Panc1 (cell line): ENCODE measurements at places on chromosomes 11 and 22.

GRCh38 chr11:1852877-1853276 lies at the start of gene LSP1:
Gene LSP1 (plus strand): TSS chr11:1853084. CDS start chr11:1853145, 61 bp downstream.
- no peaks in the 10 kb centered on the region for H3K27me3 ChIP-seq
- no peak within 1 kb of the TSS for H3K27ac ChIP-seq
- H3K36me3 ChIP-seq = no peaks in the 10 kb centered on the region
- DNase-seq = no peak
- H3K4me1 ChIP-seq = no peaks in the 10 kb centered on the region
- H3K4me3 ChIP-seq = no peak within 1 kb of the TSS

DNA sequence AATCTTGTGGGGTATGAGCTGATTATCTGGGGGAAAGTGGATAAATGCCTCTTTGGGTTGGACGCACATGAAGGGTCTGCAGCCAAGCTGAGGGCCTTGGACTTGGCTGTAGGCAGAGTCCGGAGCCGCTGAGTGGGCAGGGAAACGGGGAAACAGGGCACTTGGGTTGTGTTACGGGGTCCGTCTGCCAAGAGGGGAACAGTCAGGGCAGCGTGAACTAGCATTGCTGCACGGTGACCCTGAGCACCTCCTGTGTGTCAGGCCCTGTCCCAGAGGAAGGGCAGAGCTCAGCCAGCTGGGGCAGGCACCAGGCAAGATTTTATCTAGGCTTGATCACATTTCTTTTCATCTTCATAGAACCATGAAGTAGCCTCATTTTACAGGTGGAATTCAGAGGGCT lies 11.9 kb downstream of the FAM83F start:
- no peaks in the 10 kb centered on the region for H3K36me3 ChIP-seq
- no peaks in the 10 kb centered on the region for H3K27me3 ChIP-seq
- no peaks in the 10 kb centered on the region; the same call in 1 of the 2 replicates for H3K4me1 ChIP-seq
- no peak for DNase-seq
- no peak overlapping the region for H3K4me3 ChIP-seq

- no peaks in the 10 kb centered on the region for H3K36me3 ChIP-seq
- H3K4me3 ChIP-seq = no peak overlapping the region
- peak overlapping the region; percentile 91 for H3K27ac ChIP-seq
Measured at GRCh38 chr11:128210148-128210940, 377.0 kb downstream of the ETS1 start.

- H3K27ac ChIP-seq = no peak overlapping the region
- no peaks in the 10 kb centered on the region for H3K4me1 ChIP-seq
- no peaks in the 10 kb centered on the region for H3K27me3 ChIP-seq
Measured at GRCh38 chr22:42562279-42562678, 8.5 kb downstream of the SERHL2 start.

GRCh38 chr22:24819911-24820461 lies 14.0 kb downstream of the SGSM1 start:
- H3K27ac ChIP-seq = no peak overlapping the region
- no peaks in the 10 kb centered on the region for H3K4me1 ChIP-seq
- H3K4me3 ChIP-seq = no peak overlapping the region
- H3K27me3 ChIP-seq = no peaks in the 10 kb centered on the region
- H3K36me3 ChIP-seq = no peaks in the 10 kb centered on the region

GRCh38 chr22:48556222-48556621 lies 1271.5 kb downstream of the BRD1 start:
- no peaks in the 10 kb centered on the region for H3K36me3 ChIP-seq
- H3K27ac ChIP-seq = no peak overlapping the region
- H3K4me1 ChIP-seq = no peaks in the 10 kb centered on the region

DNA sequence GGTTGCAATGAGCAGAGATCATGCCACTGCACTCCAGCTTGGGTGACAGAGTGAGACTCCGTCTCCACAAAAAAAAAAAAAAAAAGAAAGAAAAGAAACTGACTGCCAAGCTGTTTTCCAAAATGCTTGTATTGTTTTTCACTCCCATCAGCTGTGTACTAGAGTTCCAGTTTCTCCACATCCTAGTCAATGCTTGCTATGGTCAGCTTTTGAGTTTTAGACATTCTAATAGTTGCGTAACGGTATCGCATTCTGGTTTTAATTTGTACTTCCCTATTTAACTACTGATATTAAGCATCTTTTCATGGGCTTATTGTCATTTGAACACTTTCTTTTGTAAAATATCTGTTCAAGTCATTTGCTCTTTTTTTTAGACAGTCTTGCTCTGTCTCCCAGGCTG lies 55.7 kb downstream of the TSPAN18 start:
- H3K36me3 ChIP-seq = no peaks in the 10 kb centered on the region
- no peak overlapping the region for H3K4me3 ChIP-seq
- H3K27ac ChIP-seq = no peak overlapping the region
- no peaks in the 10 kb centered on the region for H3K27me3 ChIP-seq
- DNase-seq = no peak
- H3K4me1 ChIP-seq = no peaks in the 10 kb centered on the region; the same call in 1 of the 2 replicates

GRCh38 chr11:62816557-62816956 lies 11.3 kb upstream of the NXF1 start:
- no peak overlapping the region for H3K4me3 ChIP-seq
- H3K27me3 ChIP-seq = no peaks in the 10 kb centered on the region
- H3K36me3 ChIP-seq = no peaks in the 10 kb centered on the region
- no peak for DNase-seq

DNA sequence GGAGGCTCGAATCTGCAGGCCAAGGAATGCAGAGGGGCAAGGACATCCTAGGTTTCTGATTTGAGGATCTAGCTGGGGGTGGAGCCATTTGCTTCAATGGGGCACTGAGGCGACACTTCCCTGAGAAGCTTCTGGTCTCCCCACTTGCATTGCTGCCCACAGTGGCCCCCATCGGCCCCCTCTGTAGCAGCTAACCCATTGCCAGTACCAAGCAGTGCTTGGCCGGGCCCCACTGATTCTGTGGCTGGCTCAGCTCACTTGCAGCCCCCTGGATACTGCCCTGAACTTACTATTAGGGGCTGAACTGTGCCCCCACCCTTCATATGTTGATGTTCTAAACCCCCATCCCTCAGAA lies 42.9 kb upstream of the SHISAL1 start:
- H3K27ac ChIP-seq = no peak overlapping the region
- no peaks in the 10 kb centered on the region for H3K27me3 ChIP-seq
- H3K4me3 ChIP-seq = no peak overlapping the region
- no peak for DNase-seq

GRCh38 chr22:30755759-30756124 lies 61.1 kb downstream of the OSBP2 start:
- H3K4me1 ChIP-seq = no peaks in the 10 kb centered on the region
- H3K36me3 ChIP-seq = no peaks in the 10 kb centered on the region
- H3K27ac ChIP-seq = no peak overlapping the region
- no peak for DNase-seq

- no peaks in the 10 kb centered on the region for H3K36me3 ChIP-seq
- no peak overlapping the region for H3K4me3 ChIP-seq
- no peaks in the 10 kb centered on the region for H3K4me1 ChIP-seq
- no peak for DNase-seq
- H3K27ac ChIP-seq = no peak overlapping the region
- H3K27me3 ChIP-seq = no peaks in the 10 kb centered on the region
Measured at GRCh38 chr11:23406131-23406819, 546.0 kb upstream of the CCDC179 start.

DNA sequence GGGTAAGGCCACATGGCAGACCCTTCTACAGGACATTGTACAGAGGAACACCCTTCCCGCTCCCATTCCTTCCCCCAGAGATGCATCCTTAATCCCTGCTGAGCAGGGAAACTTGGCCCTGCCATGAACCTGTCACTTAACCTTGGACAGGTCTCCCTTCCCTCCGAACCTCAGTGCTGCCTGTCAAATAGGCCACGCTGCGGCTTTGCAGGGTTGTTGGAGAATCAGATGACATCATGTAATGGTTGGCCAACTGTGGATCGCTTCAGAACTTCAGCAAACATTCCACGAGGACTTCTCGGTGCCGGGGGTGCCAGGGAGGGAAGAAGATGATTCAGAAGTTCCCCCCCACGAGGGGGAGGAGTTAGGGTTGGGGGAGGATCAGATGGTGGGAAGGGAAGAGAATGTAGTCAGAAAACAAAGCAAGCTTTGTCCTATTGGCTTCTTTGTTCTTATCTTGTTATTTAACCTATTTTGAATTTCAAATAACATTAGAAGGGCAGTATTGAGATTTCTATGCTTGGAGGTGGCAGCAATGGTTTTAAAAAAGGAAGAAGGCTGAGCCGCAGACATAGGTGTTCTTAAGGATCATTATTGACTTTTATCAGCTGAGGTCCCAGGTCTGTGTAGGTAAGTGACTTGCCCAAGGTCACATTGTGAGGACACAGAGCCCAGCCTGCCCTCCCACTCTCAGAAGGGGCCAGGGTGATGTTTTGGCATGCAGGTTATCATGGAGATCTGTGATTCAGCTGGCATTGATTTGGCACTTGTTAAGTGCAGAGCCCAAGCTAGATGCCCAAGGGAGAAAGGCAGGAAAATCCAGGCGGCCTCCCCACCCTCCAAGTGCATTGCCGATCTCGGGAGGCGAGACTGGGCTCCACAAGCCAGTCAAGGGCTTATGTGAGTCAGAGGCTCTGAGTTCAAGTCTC lies 3.1 kb downstream of the CDC42EP1 start:
- H3K4me3 ChIP-seq = peak overlapping the region; percentile 23; the same call in 1 of the 2 replicates
- no peaks in the 10 kb centered on the region; the same call in 1 of the 2 replicates for H3K36me3 ChIP-seq
- peaks cover 34% of the 10 kb centered on the region for H3K4me1 ChIP-seq
- H3K27ac ChIP-seq = peak overlapping the region; percentile 84

DNA sequence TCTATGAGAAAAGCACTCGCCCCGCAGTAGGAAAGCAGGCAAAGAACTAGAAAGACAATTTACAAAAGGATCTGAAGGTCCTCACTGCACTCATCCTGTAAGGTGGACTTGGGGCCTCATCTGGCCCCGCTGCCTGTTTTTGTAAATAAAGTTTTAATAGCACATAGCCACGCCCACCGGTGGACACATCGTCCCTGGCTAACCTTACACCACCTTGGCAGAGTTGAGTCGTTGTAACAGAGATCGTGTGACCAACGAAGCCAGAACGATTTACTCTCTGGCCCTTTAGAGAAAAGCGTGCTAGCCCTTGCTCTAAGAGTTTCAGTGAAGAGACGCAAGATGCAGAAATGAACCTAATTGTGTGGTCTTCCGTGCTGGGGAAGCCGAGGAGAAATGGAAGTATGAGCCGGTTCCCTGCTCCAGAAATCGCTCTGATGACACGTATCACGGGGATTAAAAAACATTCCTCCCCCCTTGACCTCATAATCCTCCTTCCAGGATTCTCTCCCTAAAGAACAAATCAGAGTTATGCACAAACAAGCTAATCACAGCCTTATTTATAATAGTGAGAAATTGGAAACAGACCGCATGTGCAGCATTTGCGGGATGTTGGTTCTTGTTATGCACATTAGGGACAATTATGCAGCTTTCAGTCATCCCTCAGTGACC lies 80.1 kb downstream of the CDKN1C start:
- H3K4me3 ChIP-seq = no peak overlapping the region
- peaks cover 4% of the 10 kb centered on the region; the same call in 1 of the 2 replicates for H3K27me3 ChIP-seq
- H3K36me3 ChIP-seq = no peaks in the 10 kb centered on the region
- H3K4me1 ChIP-seq = peaks cover 8% of the 10 kb centered on the region; the same call in 1 of the 2 replicates

GRCh38 chr11:64305691-64306562 lies 603 bp downstream of the ESRRA start:
- no peaks in the 10 kb centered on the region for H3K36me3 ChIP-seq

GRCh38 chr22:50476868-50477267 lies 2.0 kb upstream of the SBF1 start:
- no peaks in the 10 kb centered on the region; the same call in 1 of the 2 replicates for H3K36me3 ChIP-seq
- no peak overlapping the region for H3K4me3 ChIP-seq
- no peaks in the 10 kb centered on the region for H3K27me3 ChIP-seq
- peaks cover 4% of the 10 kb centered on the region for H3K4me1 ChIP-seq
- DNase-seq = no peak

DNA sequence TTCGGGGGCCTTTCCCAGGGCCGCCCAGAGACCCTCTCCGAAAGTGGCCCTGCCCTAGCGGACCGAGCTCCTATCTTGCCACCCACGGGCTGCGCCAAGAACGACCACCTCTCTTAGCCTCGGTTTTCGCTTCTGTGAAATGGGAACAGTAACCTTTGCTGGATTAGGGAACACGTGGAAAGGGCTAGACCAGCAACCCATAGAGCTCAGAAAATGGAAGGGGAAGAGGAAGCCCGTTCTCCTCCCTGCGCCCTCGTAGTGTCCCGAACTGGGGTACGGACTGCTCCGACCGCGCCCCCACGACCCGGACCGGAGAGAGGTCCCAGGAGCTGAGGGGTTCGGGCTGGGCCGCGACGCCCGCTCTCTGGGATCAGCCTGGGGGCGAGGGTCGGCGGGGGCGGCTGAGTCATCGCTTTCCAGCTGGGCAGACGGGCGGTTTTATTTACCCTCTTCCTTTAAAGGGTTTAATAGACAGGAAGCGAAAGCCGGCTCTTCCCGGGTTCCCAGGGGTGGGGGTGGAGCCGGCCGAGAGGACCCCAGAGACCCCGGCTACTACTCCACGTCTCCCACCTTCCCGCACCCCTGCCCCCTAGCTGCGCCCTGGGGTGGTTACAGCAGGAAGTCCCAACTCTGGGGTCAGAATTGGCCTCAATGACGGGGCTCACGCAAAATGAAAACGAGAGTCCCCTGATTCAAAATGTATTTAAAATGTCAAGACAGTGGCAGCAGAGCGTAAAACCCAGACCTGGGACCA lies 907 bp upstream of the PHLDA2 start:
- DNase-seq = no peak
- H3K36me3 ChIP-seq = no peaks in the 10 kb centered on the region; the same call in 1 of the 2 replicates
- H3K4me3 ChIP-seq = peak overlapping the region; percentile 84
- H3K27me3 ChIP-seq = no peaks in the 10 kb centered on the region

DNA sequence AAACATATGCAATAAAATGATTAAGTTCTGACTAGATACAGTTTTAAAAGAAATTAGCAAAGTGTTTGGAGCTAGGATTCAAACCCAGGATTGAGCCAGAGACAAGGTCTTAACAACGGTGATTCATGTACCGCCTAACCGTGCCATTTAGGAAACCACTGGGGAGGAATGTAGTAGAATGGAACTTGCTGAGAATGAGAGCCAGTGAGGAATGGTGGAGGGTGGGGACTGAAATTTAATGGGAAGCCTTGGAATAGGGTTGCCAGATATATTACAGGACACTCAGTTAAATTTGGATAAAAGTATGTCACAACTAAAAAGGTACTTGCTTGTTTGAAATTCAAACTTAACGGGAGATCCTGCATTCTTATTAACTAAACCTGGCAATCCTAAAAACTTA lies 30.4 kb upstream of the TMEM86A start:
- no peaks in the 10 kb centered on the region for H3K36me3 ChIP-seq
- no peak overlapping the region for H3K27ac ChIP-seq
- H3K4me3 ChIP-seq = no peak overlapping the region
- no peaks in the 10 kb centered on the region for H3K27me3 ChIP-seq
- H3K4me1 ChIP-seq = no peaks in the 10 kb centered on the region

DNA sequence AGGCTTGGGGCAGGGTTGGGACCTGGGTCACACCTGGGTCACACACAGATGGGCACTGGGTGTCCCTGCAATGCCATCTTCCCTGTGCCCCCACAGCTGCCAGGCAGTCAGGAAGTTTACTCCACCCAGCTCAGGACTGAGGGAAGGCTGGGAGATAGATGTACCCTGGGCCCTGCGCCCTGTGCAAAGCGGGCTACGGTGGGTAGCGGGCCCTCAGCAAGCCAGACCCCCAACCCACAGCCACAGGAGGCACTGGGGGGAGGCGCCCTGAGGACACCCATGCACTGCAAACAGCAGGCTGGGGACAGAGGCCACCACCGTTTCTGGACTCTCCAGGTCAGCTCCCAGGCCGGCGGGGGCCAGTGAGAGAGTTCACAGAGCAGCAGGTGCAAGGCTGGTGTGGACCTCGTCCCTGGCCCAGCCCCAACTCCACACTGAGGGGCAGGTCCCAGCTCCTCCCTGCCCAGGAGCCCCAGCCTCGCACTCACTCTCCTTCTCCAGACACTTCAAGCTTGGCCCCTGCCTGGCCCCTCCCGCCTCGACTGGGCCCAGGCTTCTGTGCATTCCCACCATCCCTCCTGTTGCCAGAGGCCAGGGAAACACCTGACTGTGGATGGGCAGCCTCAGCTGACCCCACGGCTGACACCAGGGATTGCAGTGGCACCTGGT lies 4.9 kb downstream of the DUSP8 start:
- no peak for DNase-seq
- peaks cover 9% of the 10 kb centered on the region for H3K4me1 ChIP-seq
- H3K27me3 ChIP-seq = no peaks in the 10 kb centered on the region
- H3K36me3 ChIP-seq = no peaks in the 10 kb centered on the region
- H3K4me3 ChIP-seq = no peak overlapping the region
